ENCODE measurements at places on chromosomes 5 and 9.

DNA sequence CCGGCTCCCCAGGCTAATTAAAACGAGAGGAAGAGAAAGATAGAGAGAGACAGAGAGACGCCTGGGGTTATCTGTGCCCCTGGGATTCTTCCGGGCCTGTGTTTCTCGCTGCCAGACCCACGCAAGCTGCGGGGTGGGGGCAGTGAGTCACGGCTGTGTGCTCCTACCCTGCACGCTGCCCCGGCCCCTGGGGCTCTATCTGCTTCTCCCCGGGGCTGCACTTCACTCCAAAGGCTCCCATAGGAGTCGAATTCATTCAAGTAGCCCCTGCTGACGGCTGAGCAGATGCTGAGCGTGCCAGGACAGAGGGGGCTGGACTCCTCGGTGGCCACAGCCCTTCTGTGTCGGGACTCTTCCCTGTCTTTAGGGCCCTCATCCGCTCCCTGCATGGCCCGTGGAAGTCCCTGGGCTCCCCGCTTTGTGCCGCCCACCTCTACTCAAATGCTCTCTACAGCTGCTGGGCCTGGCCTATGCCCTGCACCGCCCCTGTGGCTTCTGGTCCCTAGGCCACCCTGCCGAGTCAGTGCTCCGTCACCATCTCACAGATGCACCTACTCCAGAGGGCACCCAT is 22.8 kb downstream of the SARDH start:
- DNase-seq: peak; percentile 3

GRCh38 chr9:6214434-6214833 is 1.2 kb upstream of the IL33 start:
- no peak for DNase-seq

DNA sequence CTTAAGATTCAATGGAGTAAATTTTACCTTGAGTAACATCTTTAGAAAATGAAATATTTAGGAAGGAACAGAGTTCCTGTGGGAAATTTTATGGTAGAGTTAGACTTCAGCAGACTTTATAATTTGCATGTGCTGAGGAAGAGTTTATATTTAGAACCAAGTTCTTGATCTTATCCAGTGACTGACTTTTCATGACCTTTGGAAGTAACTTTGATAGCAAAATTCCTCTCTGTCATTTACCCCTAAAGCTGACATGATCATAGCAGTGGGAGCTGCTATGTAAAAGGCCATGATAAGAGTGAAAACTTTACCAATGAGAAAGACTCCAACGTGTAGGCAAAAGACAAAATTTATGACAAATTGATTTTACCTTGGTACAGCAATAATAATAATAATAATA is 1071.8 kb upstream of the DMAC1 start:
- no peak for DNase-seq

GRCh38 chr9:131622523-131622922 is 77.2 kb downstream of the PRRT1B start:
- DNase-seq: no peak

DNA sequence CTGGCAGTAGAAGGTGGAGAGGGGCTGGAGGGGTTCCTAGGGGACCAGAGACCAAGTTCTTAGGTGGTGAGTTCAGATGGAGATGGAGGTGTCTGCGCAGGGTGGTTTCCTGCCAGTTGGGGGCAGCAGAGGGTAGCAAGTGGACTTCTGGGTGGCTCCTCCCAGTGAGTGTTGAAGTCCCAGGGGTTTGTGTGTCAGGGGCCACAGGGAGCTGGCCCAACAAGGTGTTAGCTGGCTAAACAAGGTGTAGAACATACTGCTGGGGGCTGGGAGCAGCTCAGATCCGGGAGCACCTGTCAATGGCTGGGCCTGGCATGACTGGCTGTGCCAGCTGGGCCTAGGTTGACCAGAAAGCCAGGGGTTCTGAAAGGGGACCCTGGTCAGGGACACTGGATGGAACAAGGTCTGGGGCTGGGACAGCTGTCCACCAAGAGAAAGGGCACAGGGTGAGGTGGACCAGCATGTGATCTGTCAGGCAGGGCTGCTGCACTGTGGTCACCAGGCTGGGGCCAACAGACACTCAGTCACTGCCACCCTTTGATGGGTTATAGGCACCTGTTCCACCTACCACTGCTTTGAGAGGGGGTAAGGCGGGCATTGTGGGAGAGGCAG is 35.6 kb downstream of the DAB2IP start:
- DNase-seq: peak; percentile 85

GRCh38 chr5:62256161-62257019 is 49.6 kb upstream of the KIF2A start:
- DNase-seq: no peak

DNA sequence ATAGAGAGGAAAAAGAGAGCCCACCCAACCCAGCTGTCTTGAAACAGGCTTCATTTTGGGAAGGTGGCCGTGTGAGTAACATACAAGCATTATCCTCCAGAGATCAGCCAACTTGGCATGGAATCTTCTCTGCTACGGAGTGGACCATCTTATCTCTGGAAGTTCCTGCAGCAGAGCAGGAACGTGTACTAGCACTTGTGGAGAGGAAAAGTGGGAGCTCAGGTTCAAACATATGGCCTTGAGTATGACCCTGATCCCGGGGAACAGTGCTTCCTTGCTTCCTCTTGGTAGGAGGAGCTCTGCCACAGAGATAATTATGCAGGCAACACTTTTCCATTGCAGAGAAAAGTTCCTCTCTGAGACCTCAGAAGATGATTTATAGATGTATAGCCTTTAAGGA is 490.4 kb upstream of the ACO1 start:
- no peak for DNase-seq

- no peak for DNase-seq
Observed at GRCh38 chr5:80128141-80128540, 93.0 kb downstream of the THBS4 start.
